Vagina (tissue), 2 donors: ENCODE measurements at places on chromosomes 12 and 14.

- DNase-seq = no peak
Observed at GRCh38 chr14:50030036-50030435, 86.3 kb downstream of the VCPKMT start.

GRCh38 chr12:108788076-108788782, 56.9 kb upstream of the CORO1C start:
- no peak for DNase-seq

DNA sequence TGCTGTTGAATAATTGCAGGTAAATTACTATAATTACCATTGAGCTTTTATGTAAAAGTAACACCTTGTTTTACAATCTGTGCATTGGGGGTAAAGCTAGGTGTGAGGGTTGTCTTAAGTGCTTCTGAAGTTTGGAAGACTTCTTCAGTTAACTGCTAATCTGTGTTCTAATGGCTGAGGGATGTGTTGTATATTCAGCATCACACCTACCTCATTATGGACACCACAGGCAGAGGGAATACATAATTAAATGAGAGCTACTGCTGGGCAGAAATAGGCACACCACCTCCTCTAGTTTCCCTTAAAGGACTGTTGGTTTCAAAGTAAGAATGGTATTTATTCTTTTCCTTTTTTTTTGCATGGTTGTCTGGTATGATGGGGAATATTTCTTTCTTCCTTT, 502.3 kb upstream of the RGS6 start:
- DNase-seq = no peak

- no peak for DNase-seq
Observed at GRCh38 chr12:70418101-70418500, 52.0 kb downstream of the KCNMB4 start.

- DNase-seq = no peak
Observed at GRCh38 chr12:26118308-26118707, 6.5 kb downstream of the BHLHE41 start.

GRCh38 chr12:9134981-9135628, 19.4 kb upstream of the A2M start:
- no peak for DNase-seq

DNA sequence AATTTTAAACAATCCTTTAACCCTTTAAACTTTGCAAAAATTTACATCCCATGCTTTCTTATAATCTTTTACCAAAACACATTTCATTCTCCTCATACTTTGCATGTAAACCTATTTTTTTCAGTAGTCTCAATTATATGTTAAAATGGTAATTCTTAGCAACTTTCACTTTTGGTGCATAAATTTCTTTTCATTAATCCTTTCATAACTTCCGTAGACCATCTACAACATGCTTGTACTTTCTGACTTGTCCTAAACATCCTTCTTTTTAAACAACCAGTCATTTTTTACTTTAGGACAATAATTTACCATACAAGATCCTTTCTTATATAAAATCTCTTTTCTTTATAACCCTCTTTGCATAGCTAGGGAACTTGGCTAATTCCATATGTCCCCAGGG, 19.5 kb downstream of the CCDC91 start:
- DNase-seq = no peak

DNA sequence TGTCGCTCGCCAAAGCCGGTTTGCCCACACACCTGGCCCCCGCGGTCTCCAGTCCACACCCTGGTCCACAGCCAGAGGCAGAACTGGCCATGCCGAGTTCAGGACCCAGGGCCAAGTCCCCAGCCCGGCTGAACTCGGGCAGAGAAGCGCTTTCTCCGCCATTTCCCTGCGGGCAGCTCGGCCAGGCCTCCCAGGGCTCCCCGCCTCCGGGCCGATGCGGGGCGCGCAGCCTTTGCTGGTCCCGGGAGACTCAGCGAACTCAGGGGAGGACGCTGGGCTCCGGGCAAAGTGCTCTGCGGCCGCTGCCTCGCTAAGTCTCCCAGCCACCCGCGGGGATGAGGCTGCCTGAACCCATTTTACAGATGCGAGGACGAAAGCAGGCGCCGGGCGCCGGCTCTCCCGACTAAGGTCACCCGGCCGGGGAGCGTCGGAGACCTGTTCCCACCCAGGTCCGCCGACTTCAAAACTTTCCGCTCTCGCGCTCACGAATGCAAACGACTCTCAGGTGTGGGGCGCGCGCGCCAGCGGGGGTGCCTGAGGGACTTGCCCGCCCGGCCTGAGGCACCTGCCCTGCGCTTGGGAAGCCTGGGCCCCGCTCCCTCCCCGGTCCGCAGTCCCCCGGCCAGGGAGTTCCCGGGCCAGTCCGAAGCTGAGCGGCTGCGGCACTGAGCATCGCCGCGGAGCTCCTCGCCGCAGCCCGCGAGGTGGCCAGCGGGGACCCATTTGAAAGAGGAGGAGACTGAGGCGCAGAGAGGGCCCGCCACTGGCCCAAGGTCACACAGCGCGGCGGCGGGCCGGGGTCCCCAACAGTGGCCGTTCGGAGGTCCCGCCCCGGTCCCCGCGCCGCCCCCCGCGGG, 627 bp downstream of the TESC start:
- no peak for DNase-seq

- no peak for DNase-seq
Observed at GRCh38 chr14:67926821-67927220, 107.2 kb downstream of the RAD51B start.

- no peak for DNase-seq
Observed at GRCh38 chr14:69657950-69658355, 46.6 kb downstream of the SUSD6 start.

GRCh38 chr14:62776300-62776699, 269.0 kb downstream of the KCNH5 start:
- no peak for DNase-seq
